ENCODE measurements at places on chromosomes 11 and 22.

GRCh38 chr11:73510877-73511276 lies 87.0 kb downstream of the FAM168A start:
- DNase-seq, result no peak

DNA sequence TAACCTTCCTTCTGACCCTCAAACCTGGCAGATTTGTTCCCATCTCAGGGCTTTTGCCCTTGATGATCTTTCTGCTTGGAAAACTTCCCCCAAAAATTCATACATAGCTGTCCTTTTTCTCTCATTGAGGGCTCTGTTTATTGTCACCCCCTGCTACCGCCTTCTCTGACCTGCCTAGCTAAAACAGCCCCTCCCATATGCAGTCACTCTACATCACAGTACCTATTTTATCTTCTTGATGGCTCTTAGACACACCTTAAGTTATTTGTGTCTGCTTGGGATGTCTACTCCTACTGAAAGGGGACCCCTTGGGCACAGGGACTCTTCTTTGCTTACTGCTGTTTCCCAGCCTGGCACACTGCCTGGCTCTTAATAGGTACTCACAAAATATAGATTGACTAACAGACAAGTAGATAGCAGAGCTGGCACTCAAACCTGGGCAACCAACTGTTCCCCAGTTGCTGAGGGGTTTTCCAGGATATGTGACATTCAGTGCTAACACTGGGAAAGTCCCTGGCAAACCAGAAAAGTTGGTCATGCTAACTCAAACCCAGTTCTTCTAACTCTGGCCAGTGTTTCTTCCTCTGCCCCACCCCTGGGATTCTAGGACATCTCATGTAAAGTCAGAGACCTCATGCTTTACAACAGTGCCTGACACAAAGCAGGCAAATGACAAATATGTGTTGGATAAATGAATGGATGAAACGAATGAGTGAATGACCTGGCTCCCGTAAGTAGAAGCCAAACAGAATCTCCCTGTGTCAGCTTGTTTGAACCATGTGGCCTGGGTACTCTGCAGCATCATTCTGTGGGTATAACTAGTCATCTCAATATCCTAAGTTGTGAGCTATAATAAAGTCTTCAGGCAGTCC lies 19.8 kb upstream of the FJX1 start:
- no peak for DNase-seq

- DNase-seq, result no peak
Observed at GRCh38 chr22:42299586-42300258, 29.3 kb upstream of the TCF20 start.

DNA sequence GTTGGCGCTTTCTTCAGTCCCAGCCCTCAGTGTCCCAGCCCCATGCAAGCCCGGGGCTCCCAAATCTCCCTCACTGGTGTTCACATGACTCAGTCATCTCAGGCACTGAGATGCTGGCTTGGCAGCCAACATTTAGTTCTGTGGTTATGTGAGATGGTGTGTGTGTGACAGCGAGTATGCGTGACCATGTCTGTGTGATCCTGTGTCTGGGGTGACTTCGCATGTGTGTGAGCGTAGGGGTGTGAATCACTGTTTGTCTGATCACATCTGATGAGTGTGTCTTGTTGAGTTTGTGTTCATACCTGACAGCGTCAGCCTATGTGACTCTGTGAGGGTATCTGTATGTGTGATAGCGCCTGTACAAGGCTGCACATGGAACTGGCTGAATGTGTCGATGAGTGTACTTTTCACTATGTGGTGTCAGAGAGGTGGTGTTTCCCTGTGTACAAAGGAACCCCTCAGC lies 16.2 kb downstream of the CREB3L1 start:
- no peak for DNase-seq

DNA sequence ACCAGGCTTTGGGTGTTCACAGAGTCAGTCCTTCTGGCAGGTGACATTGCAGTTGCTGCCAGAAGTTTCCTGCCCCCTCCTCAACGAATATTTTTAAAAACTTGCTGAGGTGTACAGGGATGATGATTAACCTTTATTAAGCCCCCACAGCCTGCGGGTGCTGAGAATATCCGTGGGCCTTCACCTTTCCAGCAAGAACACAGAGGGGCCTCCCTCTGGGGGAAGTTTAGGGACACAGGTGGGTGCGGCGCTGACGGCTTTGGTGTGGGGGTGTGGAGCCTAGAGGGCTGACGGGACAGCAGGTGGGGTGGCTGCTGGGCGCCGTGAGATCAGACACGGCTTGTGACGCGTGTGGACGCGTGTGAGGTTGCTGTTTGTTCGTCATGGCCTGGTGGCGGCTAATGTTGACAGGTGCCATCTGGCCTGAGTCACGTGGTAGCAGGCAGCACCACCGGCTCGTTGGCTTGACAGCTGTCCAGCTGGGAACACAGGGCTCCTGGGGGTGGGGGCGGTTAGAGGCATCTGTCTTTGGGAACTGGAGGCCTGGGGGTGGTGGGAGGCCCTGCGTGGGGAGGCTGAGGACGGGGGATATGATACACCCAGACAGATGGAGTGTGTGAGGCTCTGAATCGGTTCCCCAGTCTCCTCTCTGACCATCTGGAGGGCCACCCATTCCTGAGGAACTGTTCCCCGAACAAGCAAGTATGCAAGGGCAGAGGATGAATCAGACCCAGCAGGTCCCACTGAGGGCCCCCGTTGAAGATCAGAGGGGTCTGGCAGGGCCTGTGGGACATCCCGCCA lies 12.5 kb upstream of the LRRC10B start:
- DNase-seq, result no peak

DNA sequence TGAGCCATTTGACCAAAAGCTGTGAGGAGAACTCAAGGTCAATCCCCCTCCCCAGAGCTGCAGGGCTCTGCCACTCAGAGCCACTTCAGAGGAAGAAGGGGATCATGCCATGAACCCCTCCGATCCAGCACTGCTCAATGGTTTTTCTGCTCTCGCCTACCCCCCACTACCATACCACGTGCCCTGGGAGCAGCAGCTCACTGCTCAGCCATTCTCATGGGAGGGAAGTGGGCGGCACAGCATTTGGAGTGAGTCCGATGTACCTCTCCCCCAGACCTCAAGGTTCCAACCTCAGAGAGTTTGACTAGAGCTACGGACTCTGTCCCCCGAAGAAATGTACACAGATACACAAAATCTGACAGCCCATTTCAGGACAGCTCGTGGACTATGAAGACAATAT lies 34.5 kb downstream of the AP1B1 start:
- no peak for DNase-seq

GRCh38 chr11:58059007-58059350 lies 28.2 kb downstream of the OR6Q1 start:
- no peak for DNase-seq

DNA sequence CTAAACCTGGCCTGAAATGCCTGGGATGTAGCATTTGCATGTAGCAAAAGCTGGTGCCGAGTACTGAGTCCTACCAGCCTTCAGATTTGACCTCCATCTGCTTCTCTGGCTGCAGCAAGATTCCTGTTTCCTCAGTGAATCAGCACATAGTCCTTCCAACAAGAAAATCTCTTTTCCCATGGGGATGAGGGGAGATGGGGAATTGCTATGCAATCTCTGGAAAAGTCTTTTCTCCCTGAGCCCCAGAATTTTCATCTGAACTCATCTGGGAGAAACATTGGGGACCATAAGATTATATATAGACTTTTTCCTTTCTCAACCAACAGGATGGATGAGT lies 32.0 kb upstream of the YWHAH start:
- DNase-seq, result no peak

DNA sequence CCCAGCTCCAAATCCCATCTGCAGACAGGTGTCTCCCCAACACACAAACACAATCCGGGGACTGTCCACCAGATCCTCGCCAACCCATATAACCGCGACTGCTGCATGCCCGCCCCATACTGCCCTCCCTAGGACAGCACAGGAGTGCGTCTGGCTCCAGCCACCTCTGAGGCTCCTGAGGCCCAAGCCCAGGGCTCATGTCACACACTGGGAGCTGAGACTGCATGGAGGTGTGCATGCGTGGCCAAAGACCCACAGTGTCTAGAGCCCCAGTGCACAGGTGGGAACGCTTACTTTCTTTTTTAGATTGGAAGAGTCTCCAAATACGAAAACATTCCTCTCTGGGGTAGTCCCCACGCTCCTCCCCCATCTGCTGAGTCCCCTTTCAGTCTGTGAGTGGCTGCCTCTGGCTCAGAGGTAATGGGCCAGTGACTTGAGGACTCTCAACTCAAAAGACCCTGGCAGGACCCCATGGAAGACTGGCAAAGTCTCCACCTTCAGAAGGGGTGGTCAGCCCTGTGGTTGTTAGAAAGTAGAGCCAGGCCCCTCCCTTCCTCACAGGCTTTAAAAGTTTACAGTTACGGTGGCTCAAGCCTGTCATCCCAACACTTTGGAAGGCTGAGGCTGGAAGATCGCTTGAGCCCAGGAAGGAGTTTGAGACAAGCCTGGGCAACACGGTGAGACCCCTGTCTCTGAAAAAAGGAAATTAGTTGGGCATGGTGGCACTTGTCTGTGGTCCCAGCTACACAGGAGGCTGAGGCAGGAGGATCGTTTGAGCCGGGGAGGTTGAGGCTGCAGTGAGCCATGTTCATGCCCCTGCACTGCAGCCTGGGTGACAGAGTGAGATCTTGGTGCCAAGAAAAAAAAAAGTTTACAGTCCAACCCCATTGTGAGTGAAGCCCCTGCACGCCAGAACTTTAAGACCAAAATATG lies 2.3 kb downstream of the CBX7 start:
- DNase-seq, result no peak

DNA sequence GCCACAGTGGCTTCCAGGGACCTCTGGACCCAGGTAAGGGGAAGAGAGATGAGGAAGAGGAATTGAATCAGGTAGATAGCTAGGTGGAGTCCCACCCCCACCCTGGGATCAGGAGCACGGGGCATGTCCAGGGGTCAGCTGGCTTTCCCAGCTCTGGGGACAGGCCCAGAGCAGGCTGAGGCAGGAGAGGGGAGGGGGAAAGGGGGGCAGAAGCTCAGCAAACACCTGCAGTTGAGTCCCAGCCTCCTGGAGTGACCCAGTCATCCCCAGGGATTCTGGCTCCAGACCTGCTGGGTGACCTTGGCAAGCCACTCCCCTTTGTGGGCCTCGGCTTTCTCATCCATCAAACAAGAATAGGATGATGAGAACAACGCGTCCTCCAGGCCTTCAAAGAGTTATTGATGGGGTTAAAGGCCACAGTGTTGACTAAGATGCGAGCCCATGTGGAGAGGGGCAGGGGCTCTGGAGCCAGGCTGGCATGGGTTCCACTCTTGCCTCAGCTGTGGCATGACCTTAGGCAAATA lies 16.0 kb downstream of the STARD10 start:
- no peak for DNase-seq

DNA sequence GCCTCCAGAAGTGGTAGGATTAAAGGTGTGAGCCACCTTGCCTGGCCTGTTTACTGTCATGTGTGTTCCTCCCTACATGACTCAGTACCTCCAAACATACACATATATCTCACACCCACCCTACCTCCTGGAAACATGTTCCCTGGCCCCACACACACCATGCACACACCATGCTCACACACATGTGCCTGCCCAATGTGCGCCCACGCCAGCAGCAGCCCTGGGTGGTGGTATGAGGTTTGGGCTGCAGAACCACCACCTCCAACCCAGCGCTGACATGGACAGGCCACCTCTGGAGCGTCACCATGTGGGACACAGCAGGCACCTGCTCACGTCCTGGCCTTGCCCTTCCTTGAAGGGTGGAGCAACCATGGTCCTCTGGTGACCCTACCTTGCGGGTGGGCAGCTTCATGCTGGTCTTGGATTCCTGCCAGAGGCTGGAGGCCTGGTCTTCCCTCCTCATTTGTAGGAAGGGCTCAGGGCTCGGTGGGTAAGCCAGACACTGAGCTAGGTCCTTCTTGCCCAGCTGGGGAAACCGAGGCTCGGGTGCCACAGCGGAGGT lies 37.9 kb downstream of the KIAA1671 start:
- DNase-seq, result no peak

- DNase-seq, result no peak
Observed at GRCh38 chr22:33896154-33896553, 24.1 kb downstream of the LARGE1 start.

DNA sequence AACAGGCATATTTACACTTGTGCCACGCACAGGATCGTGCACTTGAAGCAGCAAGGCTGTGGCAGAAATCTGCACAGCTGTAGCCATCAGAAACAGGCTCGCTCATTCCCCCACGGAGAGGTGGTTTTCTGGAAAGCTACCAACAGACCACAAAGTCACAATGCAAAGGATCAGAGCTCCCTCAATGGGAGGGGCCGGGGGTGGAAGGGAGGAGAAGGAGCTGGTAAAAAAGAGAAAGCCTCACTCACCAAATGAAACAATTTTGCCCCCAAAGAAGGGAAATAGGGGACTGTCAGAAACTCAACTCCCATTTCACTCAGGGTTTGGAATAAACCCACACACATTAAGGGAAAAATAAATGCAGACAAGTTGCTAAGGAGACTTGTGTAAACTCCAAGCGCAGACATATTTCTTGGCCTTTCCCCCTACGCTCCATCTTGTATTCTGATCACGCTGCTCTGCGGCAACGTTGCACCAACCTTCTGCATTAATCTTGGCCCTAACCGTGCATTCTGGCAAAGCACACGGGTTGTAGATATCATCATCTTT lies 43.2 kb upstream of the BLID start:
- no peak for DNase-seq

DNA sequence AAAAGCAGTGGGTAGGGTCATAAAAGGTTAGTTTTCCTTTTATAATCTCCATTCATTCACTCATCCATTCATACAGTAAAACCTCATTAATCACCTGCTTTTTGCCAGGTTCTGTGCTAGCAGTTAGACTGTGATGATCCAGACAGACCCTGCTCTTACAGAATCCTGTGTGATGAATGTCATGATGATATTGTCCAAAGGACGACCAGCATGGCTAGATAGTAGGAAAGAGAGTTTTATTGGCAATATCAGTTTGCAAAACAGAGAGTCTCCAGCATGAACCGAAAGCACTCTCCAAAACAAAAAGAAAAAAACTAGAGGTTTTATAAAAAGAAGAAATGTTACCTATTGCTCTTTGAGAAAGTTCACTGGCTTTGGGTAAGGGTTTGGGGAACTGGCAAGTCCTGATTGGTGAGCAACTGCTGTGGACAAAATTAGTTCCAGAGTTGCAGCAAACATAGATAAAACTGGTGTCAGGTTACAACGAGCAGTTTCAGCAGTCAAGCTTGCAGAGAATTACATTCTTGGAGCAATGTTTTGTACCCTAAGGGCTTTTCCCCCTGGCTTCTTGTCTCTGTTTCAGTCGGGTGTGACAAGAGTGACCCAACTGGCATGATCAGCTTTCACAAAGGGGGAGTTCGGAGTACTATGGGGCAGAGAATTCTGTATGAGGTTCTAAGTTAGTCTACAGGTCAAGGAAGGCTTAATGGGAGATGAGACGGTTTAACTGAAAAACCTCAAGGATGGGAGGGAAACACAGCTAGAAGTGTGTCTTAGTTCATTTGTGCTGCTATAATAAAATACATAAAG lies 58.3 kb downstream of the HSD17B12 start:
- DNase-seq, result no peak

- no peak for DNase-seq
Observed at GRCh38 chr11:134569195-134569594, 157.2 kb upstream of the B3GAT1 start.

- no peak for DNase-seq
Observed at GRCh38 chr22:44316393-44317122, 3.8 kb upstream of the SHISAL1 start.

GRCh38 chr11:17979770-17980371 lies 33.0 kb downstream of the SERGEF start:
- peak; percentile 21 for DNase-seq

GRCh38 chr11:266676-267439 lies 11.3 kb upstream of the NLRP6 start:
- DNase-seq, result no peak

All from stimulated activated CD4-positive, alpha-beta T cell treated with anti-CD3 and anti-CD28 coated beads, Interleukin-1b, Interleukin-23, amount 100 ng/mL, for 4 hours (primary cell).